ENCODE measurements at places on chromosomes 5 and 9.

GRCh38 chr5:80406980-80407734 is 707 bp upstream of the ZFYVE16 start:
- peak; percentile 3 for DNase-seq

- DNase-seq = peak; percentile 14
Observed at GRCh38 chr5:73722231-73722630, 96.2 kb downstream of the ARHGEF28 start.

DNA sequence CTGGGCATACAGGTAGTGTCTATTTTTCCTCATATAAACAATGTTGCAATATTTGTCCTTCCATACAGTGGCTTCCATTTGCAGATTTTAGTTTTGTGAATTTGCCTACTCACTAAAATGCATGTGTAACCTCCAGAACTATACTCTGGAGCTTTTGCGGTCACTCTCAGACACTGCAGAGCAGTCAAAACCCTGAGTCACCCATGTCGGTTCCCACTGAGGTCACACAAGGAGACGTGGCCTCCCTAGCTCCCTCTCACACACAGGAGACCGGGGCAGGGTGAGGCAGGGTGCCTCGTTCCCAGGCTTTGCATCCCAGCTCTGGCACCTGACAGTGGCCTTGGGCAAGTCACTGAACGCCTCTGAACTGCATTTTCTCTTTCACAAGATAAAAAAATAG is 55.5 kb upstream of the ZNF354A start:
- peak; percentile 38 for DNase-seq

GRCh38 chr5:175343308-175343707 is 100.7 kb downstream of the DRD1 start:
- DNase-seq = no peak

DNA sequence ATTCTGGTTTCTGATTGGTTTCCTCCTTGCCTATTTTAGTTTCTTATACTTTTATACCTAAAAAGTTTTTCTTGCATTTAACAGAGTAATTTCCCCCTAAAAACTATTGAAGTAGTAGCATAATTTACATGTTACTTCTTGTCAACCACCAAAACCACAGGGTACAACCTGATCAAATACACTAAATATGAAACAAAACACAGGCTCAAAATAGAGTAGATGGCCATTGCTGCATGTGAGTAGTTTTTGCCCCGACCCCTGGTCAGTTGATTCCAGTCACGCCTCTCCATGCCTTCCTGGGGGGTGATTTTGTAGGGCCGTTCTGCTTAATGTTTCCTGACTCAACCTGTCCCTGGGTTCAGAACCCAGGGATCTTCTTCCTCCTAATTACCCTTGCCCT is 101.8 kb downstream of the TLE4 start:
- no peak for DNase-seq

DNA sequence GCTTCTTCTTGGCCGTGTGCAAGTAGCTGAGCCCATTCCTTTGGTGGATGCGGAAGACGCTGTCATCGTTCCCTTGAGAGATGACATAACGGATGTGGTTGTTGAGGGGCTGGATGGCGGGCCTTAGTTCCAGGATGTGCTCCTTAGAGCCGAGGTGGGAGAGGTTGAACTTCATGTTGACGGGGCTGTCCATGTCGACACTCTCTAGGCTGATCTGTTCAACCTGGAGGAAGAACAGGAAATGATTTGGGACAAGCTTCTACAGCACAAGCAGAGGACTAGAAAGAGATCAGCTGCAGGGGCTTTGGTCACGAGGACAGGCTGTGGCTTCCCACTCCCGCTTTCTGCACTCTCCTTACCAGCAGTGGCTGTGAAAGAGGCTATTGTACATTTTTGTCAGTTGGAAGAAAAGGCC is 176.0 kb downstream of the SLC12A2 start:
- DNase-seq = peak; percentile 32

- DNase-seq = no peak
Observed at GRCh38 chr5:146513462-146513861, 2.5 kb downstream of the GPR151 start.

GRCh38 chr5:22650511-22650910 is 202.6 kb downstream of the CDH12 start:
- DNase-seq = no peak

GRCh38 chr9:79623799-79624721 is 52.3 kb downstream of the TLE4 start:
- DNase-seq = no peak

DNA sequence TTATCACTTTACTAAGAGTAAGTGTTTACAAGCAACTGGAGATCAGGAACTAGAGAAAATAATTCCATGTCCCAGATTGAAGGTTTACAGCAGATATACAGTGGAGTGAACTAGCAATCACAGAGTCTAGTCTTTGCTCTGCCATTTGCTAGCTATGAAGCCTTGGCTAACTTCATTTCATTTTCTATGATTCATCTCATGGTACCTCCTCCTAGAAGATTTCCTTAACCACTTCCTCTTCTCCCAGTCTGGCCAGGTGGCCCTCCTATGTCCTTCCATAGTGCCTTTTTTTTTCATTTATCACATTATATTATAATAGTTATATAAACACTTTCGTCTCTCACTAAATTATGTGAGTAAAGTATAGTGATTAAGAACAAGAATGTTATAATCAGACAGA is 52.1 kb downstream of the GRIA1 start:
- DNase-seq = peak; percentile 29

- no peak for DNase-seq
Observed at GRCh38 chr9:73951147-73951546, 546.0 kb upstream of the RORB start.

- DNase-seq = no peak
Observed at GRCh38 chr9:125147401-125147951, 4.1 kb upstream of the SCAI start.

GRCh38 chr9:20838218-20838617 is 154.2 kb downstream of the FOCAD start:
- peak; percentile 30 for DNase-seq

- DNase-seq = no peak
Observed at GRCh38 chr9:78575081-78575480, 278.2 kb downstream of the PSAT1 start.

GRCh38 chr9:2302606-2303005 is 287.5 kb downstream of the SMARCA2 start:
- DNase-seq = peak; percentile 78

GRCh38 chr5:158559066-158559465 is 540.6 kb downstream of the EBF1 start:
- no peak for DNase-seq

DNA sequence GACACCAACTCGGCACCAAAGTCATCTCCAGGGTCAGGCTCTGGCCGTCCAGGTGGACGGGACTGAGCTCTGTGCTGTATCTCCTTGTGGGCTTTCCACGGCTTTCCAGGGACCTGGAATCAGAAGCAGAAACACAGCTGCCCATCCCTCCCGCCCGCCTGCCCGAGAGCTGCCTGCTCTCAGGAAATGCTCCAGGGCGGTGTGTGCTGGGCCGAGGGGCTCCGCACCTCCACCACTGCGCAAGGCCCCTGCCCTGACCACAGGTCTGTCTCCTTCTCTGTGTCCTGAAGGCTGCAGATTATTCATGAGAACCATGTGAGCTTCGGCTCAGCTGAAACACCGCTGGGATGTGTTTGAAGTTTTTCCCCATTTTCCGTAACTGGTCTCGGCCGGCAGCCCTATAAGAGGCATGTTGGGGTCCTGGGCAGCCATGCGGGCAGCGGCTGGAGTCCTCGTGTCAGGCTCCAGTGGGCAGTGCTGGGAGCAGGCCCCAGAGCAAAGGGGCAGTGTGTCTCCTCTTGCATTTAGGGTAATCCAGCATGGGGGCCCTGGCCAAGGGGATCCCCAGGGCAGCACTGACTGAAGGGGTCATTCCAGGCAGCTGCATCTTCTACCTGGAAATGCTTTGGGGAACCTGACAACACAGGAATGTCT is 22.8 kb downstream of the NKD2 start:
- DNase-seq = no peak

- DNase-seq = no peak
Observed at GRCh38 chr5:80864109-80864508, 96.1 kb upstream of the RASGRF2 start.

GRCh38 chr5:6468104-6468503 is 19.4 kb downstream of the UBE2QL1 start:
- no peak for DNase-seq

DNA sequence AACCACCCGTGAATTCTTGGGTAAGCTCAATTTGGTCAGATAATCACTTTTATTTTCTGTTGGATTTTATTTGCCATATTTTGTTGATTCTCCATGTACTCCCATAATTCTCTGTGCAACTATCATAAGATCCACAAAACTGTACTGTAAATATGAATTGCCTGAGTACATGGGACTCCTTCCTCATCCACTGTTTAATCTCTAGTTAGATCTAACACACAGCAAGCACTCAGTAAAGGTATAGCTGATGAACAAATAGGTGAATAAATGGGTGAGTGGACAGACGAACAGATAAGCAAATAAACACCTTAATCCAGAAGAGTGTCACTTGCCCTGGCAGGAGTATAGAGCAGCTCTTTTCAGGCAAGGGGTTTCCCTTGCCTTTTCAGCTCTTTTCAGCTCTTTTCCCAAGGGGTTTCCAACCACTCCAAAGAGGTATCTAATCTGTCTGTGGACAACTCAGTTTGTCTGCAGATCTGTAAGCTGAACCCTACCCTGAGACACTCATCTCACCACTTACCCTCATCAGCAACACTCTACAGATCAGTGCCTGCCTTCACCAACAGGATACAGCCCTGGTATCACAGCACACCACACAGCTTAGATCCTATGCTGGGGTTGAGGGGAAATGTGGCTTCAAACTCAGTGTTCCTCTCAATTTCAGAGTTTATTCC is 51.2 kb downstream of the SIL1 start:
- DNase-seq = no peak

- no peak for DNase-seq
Observed at GRCh38 chr9:4805191-4805918, 12.6 kb downstream of the RCL1 start.

DNA sequence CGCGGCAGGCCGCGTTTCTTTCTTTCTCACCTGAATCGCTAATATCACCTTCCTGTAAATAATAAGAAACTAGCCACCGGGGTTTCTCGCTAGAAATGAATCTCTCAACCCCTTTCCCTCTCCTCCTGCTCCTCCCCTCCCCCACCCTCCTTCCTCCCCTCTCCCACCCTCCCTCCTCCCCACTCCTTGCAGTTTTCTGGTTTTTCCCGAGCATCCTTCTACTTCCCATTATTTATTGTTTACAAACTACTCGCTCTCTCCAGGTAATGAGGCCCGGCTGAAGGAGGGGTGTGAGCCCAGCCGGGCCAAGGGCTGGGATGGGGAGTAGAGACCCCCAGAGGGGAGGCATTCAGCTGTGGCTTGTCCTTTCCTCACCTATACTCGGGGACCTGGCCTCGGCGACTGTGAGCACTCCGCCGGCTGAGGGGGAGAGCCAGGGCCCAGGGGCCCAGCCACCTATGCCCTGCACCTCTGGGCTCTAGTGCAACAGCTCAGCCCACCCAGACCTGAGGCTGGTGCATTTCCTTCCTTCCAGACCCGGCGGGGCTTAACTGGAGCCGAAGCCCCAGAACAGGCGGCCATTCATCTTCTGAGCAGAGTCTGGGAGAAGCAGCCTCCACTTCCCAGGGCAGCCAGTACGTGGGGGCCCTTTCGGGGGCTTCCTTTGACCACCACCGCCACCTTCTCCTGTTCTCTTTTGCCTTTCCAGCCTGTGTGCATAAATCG is 2.1 kb upstream of the IRX4 start:
- no peak for DNase-seq

DNA sequence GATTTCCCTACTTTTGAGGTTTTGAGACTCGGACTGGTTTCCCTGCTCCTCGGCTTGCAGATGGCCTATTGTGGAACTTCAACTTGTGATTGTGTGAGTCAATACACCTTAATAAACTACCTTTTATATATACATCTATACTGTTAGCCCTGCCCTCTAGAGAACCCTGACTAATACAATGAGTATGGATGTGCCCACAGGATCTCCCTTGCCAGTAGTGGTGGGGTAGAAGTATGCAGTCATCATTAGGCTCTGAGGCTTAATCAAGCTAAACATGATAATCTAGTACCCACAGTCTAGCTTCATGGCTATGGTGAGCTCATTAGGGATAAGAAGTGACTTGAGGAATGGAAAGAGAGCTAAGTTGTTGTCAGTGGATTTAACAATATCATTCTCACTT is 412.8 kb upstream of the PTGER4 start:
- no peak for DNase-seq

- peak; percentile 42 for DNase-seq
Observed at GRCh38 chr5:156534906-156535485, 208.0 kb downstream of the SGCD start.

GRCh38 chr5:14932902-14933469 is 61.4 kb upstream of the ANKH start:
- peak; percentile 23 for DNase-seq

DNA sequence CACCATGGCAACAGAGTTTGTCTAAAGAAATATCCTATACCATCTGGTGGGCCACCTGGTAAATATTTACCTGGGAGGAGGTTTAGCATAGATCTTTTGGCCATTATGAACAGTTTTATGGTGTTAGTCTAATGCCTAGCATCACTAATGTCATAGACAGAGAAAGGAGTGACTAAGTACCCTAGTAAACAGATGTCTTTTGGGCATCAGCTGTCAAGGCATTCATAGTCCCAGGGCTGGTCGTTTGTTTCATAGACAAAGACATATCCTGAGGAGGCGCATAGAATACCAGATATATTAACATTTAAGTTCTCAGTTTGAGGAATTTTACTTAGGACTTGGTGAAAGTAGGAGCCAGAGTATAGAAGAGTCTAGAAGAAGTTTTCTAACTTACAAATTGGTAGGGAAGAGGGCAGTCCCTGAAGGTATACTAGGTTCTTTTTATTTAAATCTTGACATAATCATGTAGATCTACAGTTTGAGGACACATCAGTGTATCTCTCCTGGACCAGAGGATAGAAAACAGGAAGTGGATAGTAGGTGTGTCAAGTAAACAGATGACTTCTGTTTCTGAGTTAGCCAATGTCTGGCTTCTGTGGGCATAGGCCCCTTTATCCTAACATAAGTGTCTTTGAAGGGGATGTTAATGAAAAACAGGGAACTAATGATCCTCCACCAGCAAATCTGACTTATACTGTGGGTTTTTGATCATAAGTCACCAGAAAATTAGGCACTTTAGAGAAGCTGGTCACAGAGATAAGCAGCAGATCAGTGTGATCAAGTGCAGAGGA is 105.0 kb upstream of the PRSS3 start:
- DNase-seq = no peak

GRCh38 chr5:73591102-73591695 is 25.7 kb downstream of the UTP15 start:
- DNase-seq = peak; percentile 80

DNA sequence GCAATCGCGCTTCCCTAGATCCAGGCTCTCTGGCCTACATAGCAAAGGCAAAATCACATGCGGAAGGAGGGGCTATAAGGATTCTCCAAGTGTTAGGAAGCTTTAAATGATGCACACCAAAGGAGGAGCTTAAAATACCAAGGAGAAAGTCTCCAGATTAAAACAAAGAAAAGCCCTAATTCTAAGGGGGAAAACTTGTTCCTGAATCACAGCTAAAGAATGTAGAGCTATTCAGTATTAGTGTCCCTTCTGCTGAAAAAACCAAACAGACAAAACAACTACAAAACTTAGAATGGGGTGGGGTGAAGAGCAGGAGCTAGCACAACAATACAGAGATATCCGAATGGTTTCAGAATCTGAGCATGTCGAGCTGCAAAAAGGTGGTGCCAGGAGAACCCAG is 213.7 kb downstream of the DCP2 start:
- DNase-seq = peak; percentile 60
